Hindlimb muscle (tissue), 1 donor: ENCODE measurements at places on chromosomes 16 and 17.

GRCh38 chr17:50420419-50421112 lies 5.5 kb upstream of the ACSF2 start:
- no peak for DNase-seq

- no peak for DNase-seq
These were observed 534 bp downstream of the PRSS36 start for GRCh38 chr16:31149332-31149731.

DNA sequence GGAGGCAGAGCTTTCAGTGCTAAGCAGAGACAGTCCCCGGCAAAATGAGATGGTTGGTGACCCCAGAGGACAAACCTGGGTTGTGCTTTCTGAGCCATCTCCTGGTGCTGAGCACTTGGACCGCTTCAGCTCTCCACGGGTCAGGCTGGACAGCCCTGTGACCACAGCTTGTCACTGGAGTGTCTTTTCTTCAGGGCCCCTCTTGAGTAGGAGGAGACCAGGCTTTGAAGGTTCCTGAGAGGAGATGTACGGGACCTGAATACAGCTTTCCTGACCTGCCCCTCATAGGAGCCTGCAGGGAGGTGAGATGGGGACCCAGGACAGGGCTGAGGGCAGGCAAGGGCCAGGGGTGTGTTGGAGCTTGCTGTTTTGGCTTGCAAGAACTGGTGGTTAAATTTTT lies 17.8 kb upstream of the ADGRG1 start:
- DNase-seq = no peak

DNA sequence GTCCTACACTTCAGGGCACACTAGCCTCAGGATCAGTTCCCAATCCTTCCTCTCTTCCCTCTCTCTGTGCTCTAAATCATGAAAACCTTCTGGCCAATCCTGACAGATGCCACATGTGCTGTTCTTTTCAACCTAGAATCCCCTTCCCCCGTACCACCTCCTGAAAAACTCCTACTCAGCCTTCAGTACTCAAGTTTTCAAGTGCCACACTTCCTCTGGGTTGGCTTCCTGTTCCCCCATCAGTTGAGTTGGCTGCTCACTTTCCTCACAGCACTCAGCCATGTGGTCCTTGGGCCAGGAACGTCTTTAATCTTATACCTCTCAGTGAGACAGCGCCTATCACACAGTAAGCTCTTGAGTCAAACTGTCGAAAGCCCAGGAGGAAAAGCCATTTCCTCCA lies 3.3 kb downstream of the ASPHD1 start:
- no peak for DNase-seq

DNA sequence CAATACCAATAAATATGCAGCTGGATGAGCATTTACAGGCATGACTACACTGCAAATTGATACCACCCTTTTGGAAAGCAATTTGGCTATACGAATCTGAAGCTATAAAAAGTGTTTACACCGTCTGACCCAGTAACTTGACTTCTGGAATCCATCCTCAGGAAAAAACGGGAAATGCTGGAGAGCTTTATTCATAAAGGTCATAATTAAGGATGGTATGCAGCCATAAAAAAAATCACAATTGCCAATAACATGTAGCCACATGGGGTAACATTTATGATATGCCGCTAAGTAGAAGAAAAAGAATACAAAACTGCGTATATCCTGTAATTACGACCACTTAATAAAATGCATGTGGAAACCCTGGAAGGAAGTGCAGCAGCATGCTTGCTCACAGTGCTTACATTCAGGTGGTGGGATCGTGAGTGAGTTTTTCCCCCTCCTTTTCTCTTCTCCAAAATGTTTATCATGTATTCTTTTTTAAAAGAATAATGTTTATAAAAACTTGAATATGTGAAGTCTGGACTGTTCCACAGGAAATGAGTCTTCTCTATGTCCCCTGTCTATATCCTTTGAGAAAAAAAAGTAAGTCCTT lies 34.2 kb downstream of the COPRS start:
- DNase-seq = no peak

GRCh38 chr16:54856871-54857270 lies 73.8 kb upstream of the IRX5 start:
- no peak for DNase-seq

DNA sequence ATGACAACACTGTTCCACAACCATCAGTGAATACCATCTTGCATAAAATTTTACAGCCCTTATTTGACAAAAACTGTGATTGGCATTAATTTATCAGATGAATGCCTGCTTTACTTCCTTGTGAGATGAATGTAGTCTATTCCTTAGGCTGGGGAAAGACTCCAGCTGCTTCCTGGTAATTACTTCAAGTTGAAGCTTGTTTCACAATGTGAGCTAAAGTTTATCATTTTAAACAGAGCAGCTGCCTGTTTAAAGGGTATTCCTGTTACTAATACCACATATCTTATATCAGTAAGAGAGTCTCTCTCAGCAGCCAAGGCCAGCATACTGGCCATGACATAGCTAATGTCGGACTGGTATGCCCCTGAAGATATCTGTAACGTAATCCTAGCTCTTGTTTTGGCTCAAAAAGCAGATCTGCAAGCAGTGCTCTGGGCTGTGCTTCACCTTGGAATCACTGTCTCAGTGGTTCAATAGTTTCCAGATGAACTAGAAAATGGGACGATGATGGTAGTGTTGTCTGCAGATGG lies 13.2 kb upstream of the ARL2BP start:
- DNase-seq = no peak

GRCh38 chr17:43983515-43984411 lies 20.7 kb upstream of the NAGS start:
- no peak for DNase-seq

DNA sequence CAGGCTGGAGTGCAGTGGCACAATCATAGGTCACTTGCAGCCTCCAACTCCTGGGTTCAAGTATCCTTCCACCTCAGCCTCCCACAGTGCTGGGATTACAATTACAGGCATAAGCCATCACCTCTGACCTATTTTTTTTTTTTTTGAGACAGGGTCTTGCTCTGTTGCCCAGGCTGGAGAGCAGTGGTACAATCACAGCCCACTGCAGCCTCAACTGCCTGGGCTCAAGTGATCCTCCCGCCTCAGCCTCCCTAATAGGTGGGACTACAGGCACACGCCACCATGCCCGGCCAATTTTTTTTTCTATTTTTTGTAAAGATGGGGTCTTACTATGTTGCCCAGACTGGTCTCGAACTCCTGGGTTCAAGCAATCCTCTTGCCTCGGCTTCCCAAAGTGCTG lies 5.6 kb upstream of the GGA2 start:
- no peak for DNase-seq

- DNase-seq = no peak
These were observed 328.4 kb downstream of the MAF start for GRCh38 chr16:79272141-79272577.

DNA sequence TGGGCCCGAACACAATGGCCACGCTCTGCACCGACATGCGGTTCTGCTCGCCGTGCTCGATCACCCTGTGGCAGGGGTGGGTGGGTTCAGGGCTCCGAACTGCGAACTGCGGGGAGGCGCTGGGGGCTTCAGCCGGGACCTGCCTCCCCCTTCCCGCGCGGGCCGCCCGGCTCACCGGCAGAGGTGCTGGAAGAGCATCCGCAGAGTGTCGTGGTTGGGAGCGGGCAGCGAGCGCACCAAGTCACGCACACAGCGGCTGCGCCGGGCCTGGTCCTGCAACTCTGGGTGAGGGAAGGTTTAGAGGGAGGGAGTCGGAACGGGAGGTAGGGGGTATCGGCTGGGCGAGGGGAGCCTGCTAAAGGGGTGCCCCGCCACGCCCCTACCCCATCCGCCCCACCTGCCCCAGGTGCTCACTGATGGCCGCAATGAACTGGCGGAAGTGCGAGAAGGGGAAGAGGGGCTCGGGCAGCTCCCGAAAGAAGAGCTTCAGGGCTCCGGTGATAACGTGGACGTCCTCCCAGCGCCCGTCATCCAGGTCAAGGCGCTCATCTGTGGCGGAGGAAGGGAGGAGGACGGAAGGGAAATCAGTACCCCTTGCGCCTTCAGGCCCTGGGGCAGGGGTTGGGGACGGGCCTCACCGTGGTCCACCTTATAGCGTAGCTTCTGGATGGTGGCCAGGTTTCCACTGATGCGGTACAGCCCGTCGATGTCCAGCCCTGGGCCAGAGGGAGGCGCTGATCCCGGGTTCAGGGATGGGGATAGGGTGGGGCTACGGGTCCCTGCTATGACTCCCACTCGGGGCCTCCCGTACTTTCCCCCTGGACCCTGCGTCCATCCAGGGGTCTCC lies 36.9 kb downstream of the ARHGAP27 start:
- no peak for DNase-seq

GRCh38 chr16:69150146-69150865 lies 17.9 kb downstream of the UTP4 start:
- DNase-seq = peak; percentile 88

DNA sequence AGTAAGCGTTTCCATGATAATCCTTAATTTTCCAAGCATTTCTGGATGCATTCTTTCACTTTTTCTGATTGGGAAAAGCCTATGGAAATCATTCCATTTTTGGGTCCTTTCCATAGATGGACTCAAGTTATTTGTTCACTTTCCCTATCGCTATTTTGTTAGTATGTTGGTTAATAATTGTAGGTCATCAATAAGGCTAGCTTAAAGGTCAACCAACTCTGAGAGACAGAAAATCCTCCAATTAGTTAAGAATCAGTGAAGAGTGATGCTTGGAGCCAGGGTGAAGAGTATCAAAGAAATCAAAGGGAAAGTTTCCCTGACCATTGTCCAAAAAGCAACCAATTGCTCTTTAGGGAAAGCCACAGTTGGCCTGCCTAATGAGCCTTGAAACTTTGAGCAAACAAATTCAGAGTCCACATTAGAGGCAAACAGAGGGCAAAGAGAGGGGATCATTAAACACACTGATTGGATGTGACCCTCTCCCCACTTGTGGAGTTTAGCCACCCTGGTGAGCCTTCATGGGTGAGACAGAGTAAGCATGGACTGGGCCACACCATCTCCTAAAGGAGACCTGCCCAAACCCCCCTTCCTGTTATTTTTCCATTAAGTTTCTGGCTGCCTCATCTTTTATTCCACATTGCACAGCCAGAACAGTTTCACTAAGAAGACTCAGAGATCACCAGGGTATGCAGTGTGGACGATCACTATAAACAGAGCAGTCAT lies 133.4 kb upstream of the DYNLRB2 start:
- DNase-seq = peak; percentile 6

DNA sequence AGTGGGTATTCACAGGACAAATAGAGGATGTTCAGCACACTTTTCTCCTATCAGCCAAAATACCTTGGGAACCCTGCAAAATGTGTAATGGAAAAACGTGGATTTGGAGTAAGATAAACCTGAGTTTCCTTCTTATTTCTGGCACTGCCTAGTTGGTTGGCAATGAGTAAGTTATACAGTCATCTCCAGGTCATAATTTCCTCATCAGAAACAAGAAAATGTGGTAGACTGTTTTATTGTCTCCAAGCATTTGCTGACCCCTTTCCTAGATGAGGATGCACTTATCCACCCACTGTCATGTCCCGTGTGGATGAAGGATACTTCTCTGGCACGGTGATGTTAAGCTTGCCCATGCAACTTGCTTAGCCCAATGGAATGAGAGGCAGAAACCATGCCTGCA lies 458.0 kb downstream of the KIF2B start:
- no peak for DNase-seq

DNA sequence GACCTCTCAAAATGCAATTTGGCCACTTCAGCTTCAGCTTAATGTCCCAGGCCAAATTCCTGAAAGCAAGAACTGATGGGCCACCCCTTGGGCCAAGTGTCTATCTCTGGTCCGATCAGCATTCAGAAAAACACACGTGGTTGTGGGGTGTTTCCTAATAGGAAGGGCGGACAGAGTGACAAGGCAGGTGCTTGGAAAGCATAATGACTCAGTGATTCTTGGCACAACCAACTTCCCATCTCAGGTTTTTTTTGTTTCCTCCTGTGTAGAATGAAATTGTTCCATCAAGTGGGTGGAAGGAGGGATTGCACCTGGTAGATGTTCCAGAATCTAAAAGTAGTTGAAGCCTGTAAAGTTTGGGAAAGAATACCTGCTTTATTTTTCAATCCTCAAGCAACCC lies 155.6 kb downstream of the HS3ST2 start:
- no peak for DNase-seq

DNA sequence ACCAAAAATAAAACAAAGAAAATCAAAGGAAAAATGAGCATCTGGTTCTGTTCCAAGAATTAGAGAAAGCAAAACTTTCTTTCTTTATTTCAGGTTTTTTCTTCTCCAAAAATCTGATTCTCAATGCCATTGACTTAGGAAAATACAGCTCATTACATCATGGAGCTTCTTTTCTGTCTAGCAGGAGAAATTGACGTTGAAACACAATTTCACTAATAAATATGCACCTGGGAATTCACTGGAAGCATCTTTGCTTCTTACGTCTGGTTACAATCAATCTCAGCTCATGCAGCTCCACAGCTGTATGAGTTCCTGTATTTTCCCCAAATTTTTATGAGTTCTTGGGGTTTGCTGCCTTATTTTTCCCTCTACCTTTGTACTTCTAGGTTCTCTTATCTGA lies 1568.6 kb upstream of the GOT2 start:
- DNase-seq = peak; percentile 58

DNA sequence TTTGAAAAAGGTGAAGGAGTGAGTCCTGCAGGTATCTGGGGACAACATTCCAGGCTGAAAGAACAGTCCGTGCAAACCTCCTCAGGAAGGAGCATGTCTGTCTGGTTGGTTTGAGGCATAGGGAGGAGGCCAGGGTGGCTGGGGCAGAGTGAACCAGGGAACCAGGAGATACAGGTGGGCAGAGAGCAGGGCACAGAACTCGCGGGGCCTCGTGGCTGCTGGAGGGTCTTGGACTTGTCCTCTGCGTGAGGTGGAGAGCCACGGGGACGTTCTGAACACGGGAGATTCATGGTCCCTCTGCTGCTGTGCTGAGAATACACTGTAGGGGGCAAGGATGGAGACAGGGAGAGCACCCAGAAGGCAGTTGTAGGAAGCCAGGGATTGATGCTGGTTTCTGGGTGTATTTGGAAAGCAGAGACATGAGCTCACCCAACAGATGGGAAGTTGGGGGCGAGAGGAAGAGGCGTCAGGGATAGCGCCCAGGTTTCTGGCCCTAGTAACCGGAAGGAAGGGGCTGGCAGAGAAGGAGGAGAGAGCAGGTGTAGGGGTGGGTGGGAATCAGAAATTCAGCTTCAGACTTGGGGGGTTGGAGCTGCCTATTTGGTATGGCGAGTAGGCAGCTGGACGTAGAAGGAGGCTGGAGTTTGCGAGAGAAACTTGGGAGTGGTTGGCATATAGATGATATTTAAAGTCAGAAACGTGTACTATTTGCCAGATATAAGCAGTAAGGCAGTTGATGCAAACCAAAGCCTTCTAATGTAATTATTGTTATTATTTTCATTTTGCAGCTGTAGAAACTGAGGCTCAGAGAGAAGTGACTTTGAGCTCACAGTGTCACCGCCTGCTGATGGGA lies at the start of gene CCL17:
CCL17 (plus strand) TSS at position 803 of the 853 bp plus-strand sequence. CDS start 9,166 bp downstream, outside the sequence.
- no peak for DNase-seq

GRCh38 chr17:37527249-37527851 lies 37.7 kb downstream of the DUSP14 start:
- DNase-seq = peak; percentile 40

DNA sequence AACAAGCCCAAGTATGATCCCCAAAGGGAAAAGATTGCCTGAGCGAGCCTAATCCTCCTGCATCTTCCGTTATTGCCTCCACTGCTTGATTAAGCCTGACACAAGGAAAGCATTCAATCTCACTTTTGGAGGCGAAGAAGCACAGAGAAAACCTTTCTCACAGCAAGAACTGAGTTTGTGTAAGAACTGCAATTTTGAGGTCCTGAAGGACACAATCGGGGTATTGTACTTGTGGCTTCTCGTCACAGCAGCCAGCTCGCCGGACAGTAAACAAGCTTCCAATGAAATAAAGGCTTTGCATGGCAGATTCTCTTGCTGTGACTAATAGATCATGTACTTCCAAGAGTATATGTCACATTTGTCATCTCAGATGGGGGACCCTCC lies 18.7 kb upstream of the FOXF1 start:
- DNase-seq = no peak

GRCh38 chr17:65055708-65056638 lies 567 bp downstream of the GNA13 start:
- peak; percentile 62 for DNase-seq
